Activated T-helper 17 cell treated with anti-CD3 and anti-CD28 coated beads, Interleukin-2, amount 50 U/mL, for 72 hours (primary cell): ENCODE measurements at places on chromosomes 2 and 18.

DNA sequence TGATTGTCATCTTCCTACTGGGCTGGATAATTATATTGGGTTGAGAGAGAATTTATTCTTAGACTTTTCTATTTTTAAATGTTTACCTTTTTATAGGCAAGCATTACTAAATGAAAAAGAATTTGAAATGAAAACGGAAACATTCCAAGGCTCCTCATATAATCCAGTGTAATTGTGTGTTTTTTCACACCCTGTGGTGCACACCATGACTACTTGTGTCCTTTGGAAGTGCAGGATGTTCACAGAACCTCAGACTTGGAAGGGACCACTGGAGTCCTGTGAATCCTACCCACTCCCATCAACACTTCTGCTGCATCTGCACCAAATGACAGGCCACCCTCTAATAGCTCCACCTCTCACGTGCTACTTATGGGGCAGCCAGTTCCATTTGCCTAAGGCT, 48.0 kb downstream of the NAT8 start:
- ATAC-seq: no peak

GRCh38 chr18:54386043-54386442, 28.3 kb downstream of the C18orf54 start:
- no peak for ATAC-seq

DNA sequence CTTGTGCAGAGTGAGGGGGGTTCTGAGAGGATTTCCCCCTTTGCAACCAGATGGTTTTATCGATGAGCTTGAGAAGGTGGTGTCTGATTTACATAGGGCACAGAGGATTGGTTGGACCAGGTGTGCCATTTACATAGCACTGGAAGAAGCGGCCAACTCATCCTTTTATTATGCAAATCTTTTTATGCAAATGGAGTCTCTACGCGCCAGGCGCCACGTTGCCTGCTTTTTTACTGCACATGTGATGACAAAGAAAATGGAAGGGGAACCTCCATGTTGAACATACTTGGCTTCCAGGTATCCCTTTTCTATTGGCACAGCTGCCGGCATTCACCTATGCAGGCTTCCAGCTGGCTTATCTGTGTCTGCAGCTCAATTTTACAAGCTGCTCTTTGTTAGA, 18.4 kb upstream of the TXNL4A start:
- no peak for ATAC-seq

GRCh38 chr2:235595422-235596010, 101.7 kb downstream of the AGAP1 start:
- no peak for ATAC-seq

- no peak for ATAC-seq
These were observed 51.9 kb downstream of the ANKMY1 start for GRCh38 chr2:240505910-240506309.

GRCh38 chr2:28382755-28383154, 9.9 kb upstream of the FOSL2 start:
- no peak for ATAC-seq

DNA sequence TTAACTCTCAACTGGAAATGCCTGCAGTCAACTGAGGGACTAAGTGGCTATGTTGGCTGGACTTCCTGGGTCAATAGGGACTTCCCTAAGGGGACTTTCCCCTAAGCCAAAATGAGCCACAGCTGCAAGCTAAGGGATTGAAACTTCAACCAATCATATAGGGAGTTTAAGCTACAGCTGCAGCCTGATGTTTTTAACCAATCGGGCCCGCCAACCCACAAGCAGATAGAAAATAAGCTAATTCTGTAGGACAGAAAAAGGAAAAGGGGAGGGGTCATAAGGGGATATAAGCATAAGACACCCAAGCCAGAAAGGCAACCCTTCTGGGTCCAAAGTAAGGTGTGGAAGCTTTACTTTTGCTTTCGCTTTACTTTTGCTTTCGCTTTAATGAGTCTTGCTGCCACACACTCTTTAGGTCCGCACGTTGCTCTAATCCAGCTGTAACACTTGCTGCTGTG, 927.5 kb downstream of the ERBB4 start:
- ATAC-seq: peak; percentile 81

DNA sequence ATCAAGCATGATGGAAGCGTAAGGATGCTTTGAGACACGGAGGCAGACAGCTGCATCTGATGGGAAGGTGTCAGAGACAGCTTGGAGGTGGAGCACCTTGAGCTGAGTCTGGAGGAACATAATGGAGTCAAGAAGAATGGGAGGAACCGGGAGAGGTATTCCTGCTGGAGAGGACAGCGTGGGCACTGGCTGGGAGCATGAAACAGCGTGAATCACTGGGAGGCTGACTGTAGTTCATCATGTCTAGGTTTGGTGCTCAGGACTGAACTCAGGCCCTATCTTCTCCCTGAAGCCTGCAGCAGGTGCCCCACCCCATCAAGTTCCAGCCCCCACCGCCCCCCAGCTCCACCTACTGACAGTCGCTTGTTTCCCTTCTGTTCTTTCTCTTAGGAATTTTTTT, 98.6 kb downstream of the TMEM17 start:
- ATAC-seq: no peak

DNA sequence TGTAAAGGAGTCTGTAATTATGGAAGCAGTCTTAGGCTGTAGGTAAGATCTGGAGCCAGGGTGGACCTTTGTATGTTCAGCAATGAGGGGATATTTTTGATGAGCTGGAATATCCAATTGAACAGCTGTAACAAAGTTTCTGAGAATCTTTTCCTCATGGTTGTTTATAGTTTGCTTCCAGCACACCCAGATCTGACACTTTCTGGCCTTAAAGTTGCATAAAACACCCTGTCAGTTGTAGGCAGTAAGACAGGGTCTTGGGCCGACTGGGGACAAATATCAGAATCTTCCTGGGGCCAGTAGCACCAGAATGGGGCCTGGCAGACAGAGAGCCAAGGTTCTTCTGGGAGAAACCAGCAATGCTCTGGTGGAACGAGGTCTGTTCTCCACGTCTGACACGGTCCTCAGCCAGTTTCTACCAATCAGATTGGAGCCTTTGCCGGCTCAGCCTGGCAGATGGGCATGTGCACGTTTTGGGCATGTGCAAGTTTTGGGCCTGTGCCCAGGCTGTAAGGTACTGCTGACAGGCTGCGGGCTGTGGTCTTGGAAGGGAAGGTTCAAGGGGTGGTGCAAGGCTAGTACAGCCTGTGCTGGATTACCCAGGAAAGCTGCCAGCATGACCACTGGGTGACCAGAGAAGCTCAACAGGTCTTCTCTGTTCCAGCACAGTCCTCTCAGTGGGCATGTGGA, 89.8 kb downstream of the PRKCE start:
- no peak for ATAC-seq

DNA sequence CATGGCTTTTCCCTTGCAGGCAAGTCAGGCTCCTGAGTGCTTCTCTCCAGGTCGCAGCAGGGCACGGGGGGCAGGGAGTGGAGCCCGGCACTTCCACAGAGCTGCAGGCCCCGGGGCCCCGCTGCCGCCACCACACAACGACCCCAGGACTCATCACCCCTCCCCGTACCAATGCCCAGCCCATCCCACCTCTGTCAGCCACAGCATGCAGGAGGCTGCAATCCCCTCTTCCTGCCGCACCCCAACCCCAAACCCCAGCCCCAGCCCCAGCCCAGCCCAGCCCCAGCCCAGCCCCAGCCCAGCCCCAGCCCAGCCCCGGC, 288.0 kb downstream of the NDUFA10 start:
- no peak for ATAC-seq
